ENCODE measurements at places on chromosomes 16 and 17. TPM values are rescaled to one million over a fixed set of nuclear protein-coding genes. Genes with fewer than 3 reads are reported as not detected.

DPEP1 gene
- 2.8 TPM for polyA plus RNA-seq

CCL1 gene
- not detected for polyA plus RNA-seq

TBC1D3H gene
- polyA plus RNA-seq: not detected

HAS3 gene
- 32.1 TPM for polyA plus RNA-seq

MYH13 gene
- polyA plus RNA-seq: not detected

ATMIN gene
- 34.8 TPM for polyA plus RNA-seq

AIPL1 gene
- polyA plus RNA-seq: 0.56 TPM

RAC3 gene
- polyA plus RNA-seq: 299 TPM

TRPV2 gene
- polyA plus RNA-seq: 1.7 TPM

ZNF469 gene
- polyA plus RNA-seq: 0.30 TPM

KCNH6 gene
- polyA plus RNA-seq: 5.0 TPM

CEP295NL gene
- polyA plus RNA-seq: 0.05 TPM

TTYH2 gene
- polyA plus RNA-seq: 17.3 TPM

STH gene
- not detected for polyA plus RNA-seq

IL32 gene
- 5.0 TPM for polyA plus RNA-seq

NMRAL1 gene
- polyA plus RNA-seq: 196 TPM

SOCS3 gene
- polyA plus RNA-seq: 10.1 TPM

EPOP gene
- polyA plus RNA-seq: 1.5 TPM
